HT1080 (cell line): ENCODE measurements at places on chromosomes 6 and 20.
A peak's percentile ranks its signal among the peaks of the same experiment; 100 is the strongest.

GRCh38 chr6:37481711-37482605 is 17.7 kb downstream of the CCDC167 start:
- DNase-seq, result no peak

- peak; percentile 7 for DNase-seq
These were observed 20.5 kb upstream of the PI3 start for GRCh38 chr20:45154183-45154582.

GRCh38 chr6:117481926-117482239 is 591 bp upstream of the DCBLD1 start:
- DNase-seq, result no peak

- DNase-seq, result no peak
These were observed 362.3 kb downstream of the PKHD1 start for GRCh38 chr6:51725155-51725554.

DNA sequence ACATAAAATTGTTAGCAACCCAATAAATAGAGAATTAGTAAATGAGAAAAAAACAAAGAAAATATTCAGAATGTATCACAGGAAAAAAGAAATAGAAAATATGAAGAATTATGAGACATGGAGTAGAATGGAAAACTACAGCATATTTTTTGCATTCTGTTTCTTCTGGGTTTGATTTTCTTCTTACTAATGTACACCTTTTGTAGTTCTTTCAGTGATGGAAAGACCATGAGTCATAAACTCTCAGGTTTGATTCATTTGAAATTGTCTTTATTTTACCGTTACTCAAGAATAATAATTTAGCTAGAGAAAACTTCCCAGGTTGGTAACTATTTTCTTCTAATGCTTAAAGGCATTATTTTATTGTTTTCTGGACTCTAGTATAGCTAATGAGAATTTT is 90.3 kb upstream of the TMEM170B start:
- DNase-seq, result no peak
